ENCODE measurements at places on chromosomes 1 and 21.

GRCh38 chr1:12656575-12656974 is 12.7 kb downstream of the AADACL4 start:
- no peak for DNase-seq

GRCh38 chr1:209807509-209807908 is 1.6 kb upstream of the IRF6 start:
- no peak for DNase-seq

DNA sequence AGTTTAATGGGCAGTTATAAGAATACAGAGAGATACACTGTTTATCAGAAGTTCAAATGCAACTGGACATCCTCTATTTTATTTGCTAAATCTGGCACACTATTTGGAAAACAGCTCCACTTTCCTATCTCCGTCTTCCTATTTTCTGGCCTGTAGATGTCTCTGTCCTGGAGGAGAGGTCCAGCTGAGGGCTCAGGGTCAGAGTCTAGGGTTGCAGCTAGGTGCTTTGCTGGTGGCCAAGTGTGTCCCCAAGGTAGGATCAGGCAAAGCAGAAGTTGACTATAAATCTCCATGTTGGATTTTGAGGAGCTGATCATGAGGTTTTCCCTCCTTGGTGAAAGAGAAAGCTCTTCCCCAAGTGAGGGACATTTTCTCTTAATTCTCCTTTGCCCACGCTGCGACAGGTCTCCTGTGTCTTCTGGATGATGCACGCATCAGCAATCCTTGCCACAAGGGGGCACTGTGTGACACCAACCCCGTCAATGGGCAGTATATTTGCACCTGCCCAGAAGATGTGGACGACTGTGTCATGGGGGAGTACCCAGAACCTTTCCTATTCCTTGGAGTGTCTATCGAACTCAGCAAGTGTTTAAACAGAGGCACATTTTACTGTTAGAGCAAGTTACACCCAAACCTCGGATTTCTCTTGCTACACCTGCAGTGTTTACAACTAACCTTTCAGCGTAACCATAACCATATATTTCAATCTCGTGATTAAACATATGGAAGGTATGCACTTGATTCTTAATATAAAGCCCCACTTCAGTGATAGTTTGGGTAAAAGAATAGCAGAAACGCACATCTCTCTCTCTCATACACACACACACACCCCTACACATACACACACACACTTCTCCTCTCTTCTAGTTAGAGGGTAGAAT is 10.2 kb downstream of the ADAM30 start:
- no peak for DNase-seq

DNA sequence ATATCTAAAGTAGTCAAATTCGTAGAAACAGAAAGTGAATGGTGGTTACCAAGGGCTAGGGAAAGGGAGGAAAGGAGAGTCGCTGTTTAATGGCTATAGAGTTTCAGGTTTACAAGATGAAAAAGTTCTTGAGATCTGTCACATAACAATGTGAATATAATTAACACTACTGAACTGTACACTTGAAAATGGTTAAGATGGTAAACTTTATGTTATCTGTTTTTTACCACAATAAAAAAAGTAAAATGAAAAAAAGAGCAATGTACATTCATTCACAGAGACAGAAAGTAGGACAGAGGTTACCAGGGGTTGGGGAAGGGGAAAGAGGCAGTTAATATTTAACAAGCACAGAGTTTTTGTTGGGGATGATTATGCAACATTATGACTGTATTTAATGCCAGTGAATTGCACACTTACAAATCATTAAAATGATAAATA is 53.3 kb upstream of the SEC16B start:
- DNase-seq = no peak

- no peak for DNase-seq
Observed at GRCh38 chr1:192147221-192147620, 11.0 kb upstream of the RGS18 start.

DNA sequence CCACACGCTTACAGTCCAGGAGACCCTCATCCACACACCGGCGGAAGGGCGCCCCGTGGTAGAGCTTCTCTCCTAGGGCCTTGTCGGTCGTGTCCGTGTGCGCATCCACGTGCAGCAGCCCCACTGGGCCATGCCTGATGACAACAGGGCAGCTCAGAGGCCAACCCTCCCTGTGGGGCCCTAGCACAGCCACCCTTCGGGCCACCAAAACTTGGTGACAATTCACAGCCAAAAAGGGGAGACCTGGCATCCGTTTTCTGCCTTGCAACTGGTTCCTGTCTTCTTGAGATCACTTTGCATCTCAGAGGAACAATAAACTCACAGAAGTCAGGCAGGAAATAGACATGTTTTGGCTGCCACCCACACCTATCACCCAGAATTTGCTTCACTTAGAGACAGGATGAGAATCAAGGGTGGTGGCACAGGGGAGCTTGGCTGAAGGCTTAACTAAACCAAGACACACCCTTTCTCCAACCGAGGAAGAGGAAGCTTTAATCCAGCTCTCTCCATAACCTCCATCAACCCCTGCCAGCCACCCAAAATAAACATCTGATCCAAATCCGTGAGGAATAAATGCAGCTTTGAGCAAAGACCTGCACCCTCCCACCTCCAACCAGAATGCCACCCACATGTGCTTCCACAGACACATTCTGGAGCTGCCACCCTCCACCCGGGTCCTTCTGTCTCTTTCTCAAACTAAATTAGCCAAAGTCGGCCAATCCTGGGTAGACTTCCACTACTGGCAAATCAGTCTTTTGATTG is 5.7 kb downstream of the AGMAT start:
- peak; percentile 7 for DNase-seq
